ENCODE measurements at places on chromosomes 2 and 18.

- DNase-seq = peak; percentile 64
Measured at GRCh38 chr2:8583400-8584173, 98.3 kb upstream of the ID2 start.

DNA sequence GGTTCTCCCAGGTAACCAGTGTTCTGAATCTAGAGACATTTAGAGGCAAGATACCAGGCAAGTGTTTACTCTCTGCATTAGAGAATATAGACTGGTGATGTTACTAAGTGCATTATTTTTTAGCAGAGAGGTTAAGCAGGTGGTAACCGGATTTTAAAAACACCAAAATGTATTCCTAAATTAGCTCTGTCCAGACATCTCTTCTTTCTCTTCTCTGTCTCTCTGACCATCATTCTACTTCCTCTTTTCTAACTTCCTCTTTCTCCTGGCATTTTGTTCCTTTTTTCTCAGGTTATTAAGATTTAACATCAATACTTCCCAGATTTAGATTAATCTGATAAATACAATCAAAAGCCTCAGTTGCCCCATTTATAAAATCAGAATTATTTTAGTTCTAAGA lies 31.7 kb upstream of the DYNC1I2 start:
- DNase-seq = no peak

GRCh38 chr2:190655113-190655512 lies 6.2 kb downstream of the NAB1 start:
- DNase-seq = no peak

DNA sequence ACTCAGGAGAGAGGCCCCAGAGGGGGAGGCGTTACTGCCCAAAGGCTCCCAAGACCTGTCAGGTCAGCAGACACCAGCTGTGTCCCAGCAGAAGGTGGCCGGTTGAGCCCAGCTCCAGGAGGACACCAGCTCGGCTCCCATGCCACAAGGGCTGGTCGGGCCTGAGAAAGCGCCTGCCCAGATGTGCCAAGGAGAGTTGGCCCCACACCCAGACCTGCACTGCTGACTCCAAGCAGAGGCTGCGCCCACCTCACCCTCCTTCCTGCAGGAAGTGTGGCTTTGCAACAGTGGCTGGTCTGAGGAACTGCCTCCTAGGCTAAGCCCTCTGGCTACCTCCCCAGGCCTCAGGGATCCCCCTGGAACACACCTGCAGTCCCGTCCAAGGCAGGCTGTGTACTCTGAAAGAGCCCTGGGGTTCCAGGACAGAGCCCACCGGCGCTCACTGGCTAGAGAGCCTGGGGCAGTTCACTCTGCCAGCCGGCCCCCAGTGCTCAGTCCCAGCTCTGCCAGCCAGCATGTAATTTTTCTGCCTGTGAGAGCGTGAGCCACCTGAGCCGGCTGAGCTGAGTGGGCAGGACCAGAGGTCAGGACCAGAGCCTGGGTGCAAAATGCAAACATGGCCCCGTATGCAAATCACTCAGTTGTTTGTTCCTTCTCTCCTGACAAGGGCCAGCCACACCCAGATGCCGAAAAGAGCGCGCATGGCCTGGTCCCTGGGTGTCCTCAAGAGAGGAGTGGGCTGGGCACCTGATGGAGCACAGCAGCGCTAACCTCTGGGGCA lies 36.9 kb upstream of the PTMA start:
- DNase-seq = no peak

DNA sequence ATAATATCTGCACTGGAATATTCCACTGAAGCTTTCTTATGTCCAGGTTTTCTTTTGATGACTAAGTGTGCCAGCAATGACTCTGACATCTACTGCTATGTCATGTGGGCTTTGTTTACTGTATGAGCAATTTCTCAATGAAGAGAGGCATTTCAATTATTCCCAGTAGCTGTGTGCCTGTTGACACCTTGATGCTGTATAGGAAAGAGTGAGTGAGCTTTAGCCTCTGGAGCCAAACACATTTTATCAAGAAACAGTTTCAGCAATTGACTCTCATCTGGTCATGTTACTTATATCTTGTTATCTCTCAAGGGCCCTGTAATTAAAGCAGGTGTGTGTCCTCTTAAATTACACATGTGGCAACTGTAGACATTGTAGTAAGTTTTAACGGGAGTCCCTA lies 493.2 kb upstream of the FANCL start:
- DNase-seq = no peak

- no peak for DNase-seq
Measured at GRCh38 chr18:35912332-35912731, 60.1 kb upstream of the RMP24 start.

GRCh38 chr2:98764499-98764898 lies 33.6 kb upstream of the MGAT4A start:
- DNase-seq = no peak

GRCh38 chr2:222087998-222088397 lies 210.8 kb downstream of the PAX3 start:
- no peak for DNase-seq

GRCh38 chr18:199768-200167 lies 41.4 kb downstream of the USP14 start:
- no peak for DNase-seq

DNA sequence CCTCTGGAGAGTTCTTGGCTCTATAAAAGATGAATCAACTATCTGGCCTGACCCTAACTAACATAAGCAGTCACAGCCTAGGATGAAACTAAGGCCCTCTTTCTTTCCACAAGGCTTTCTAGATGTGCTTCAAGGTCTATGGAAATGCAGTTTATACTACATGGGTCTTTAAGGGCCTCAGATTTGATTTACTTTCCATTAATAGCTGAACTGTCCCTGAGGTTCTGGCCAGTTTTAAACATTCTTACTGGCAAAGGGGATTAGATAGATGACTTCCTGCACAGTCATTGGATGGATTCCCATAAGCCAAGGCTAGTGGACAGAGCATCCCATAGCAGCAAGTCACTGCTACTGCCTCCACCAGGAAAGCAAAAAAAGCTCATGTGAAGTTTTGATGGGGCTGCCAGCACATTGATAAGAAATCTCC lies 38.1 kb upstream of the LCLAT1 start:
- DNase-seq = no peak

GRCh38 chr18:32688821-32689220 lies 84.0 kb downstream of the KLHL14 start:
- no peak for DNase-seq

DNA sequence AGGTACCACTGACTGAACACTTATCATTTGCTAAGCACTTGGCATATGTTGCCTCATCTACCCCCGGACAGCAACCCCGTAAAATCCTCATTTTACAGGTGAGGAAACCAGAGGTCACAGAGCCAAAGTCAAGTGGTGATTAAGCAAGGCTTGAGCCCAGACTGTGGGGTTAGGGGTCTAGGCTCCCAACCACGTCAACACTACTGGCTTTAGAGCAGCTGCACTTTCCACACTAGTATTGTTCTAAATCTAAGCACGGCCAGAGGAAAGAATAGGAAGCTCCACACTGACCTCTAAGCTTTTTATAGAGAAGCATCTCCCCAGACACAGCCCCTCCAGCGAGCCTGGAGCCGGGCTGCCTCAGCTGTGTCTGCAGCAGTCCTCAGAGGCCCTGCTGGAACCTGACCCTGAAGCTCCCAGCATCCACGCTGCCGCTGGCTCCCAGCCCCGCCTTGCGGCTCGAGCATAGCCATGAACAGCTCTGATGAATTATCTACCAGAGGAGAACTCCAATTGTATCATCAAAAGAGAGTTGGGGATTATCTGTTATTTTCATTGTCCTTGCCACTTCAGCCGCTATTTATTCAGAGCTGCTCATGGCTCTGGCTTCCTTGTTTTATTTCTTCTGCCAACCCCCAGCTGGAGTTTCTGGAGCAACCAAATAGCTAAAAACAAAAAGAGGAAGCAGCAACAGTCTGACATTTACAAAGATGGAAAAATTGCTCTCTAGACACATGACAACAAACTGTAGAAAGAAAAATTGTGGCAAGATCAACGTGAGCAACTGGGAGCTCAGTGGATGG lies 62.2 kb upstream of the RTN4 start:
- DNase-seq = no peak

DNA sequence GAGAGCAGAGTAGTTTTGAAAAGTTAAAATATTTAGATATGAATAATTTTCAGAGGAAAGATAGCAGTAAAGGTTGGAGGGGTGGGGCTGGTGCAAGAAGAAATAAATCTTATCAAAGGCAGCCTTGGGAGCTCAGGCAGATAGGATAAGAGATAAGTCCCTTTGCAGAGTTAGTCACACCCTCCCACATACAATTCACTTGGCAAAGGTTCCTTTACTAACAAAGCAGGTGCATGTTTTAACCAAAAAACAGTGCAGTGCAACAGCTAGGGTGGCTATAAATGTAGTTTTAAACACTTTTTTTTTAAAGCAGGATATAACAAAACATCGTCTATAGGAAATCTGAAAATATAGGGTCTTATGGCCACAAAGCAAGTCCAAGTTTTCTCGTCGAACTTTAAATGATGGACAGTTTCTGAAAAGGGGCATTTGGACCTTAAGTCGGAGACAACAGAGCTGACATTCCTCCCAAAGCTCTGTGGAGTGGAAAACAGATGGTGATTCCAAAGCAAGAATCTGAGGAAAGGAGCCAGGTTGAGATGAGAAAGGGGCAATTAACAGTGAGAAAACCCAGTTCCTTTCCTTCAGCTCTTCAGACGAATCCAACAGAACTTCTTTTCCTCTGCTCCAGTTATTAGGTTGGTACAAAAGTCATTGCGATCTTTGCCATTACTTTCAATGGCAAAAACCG lies 53.0 kb downstream of the EPHA4 start:
- no peak for DNase-seq

GRCh38 chr2:232997749-232998665 lies 15.0 kb downstream of the NGEF start:
- DNase-seq = no peak

DNA sequence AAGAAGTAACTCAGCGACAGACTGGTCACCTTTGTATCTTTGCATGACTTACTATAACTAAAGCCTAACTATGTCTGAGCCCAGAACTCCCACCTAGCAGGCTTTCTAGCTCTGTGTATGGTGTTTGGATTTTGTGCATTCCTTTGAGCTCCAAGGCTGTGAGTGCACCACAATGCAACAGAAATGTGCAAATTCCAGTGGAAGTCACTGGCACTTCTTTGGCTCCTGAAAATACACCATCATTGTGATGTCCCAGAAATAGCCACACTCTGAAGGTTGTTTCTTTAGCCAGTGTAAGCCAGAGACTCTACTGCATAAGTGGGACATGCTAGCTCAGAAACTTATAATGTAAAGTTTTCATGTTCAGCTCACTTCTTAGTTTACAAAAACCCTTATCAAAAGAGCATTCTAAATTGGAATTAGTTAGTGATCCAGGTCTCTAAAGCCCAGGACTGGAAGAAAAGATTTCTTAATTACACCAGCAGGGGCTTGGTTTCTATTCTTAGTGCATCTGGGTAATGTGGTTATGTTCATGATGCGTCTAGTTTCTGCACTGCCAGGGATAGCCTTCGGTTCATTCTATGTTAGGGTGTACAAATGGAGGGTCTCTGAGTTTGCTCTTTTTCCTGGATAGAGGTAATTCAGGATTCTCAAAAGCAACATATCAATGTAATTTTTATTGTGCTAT lies 1239.5 kb upstream of the ZEB2 start:
- DNase-seq = no peak

DNA sequence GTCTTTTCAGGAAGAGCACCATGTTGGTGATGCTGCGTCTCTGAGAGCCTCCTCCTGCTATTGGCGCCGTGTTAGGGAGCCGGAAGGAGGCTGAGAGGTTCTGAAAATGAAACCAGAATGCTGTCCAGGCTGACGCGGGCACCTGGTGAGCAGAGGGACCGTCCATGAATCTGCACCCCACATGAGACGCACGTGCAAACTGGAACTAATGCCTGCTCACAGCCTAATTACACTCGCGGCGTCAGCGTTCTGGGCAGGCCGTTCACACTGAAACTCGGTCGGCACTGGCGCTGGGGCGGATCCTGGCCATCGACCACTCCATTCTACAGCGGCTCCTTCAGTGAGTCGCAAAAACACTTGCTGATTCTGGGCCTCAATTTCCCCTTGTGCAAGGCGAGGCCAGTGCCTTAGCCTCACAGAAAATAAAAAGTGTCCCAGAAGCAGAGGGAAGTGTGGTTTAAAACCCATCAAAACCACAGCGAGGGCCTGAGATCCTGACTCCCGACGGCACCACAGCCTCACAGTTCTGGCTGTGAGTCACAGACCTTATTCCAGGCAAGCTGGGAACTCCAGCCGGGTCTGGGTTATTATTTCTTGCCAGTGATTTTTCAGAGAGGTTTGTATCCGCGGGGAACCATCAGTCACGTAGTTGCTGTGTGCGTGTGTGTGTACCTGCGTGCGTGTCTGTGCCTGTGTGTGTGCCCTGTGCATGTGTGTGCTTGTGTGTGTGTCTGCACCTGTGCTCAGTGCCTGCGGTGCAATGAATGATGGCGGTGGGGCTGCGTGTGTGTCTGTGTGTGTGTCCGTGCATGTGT lies 49.1 kb upstream of the CTDP1 start:
- DNase-seq = no peak

GRCh38 chr18:77135339-77136075 lies 2.9 kb upstream of the MBP start:
- DNase-seq = no peak
